ENCODE measurements at places on chromosomes 5 and 9.

DNA sequence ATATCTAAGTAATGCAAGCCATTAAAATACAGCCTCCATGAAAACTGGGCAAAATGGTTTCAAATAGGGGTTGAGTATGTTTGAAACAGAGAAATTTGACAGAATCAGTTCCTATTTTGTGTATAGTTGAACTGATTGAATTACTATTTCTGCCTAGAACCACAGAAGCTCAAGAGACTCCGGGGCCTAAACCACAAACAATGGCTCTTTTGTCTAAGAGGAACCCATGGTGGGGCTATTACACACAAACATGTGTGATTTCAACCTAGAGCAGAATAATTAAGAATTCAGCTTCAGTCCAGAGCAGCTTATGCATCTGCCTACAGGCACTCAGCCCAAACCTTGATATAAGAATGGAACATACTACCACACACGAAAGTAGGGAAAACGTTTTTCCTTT is 171.2 kb upstream of the MPDZ start:
- no peaks in the 10 kb centered on the region for H3K4me1 ChIP-seq
- no peaks in the 10 kb centered on the region for H3K27me3 ChIP-seq
- DNase-seq = no peak
- H3K4me3 ChIP-seq = no peak overlapping the region

DNA sequence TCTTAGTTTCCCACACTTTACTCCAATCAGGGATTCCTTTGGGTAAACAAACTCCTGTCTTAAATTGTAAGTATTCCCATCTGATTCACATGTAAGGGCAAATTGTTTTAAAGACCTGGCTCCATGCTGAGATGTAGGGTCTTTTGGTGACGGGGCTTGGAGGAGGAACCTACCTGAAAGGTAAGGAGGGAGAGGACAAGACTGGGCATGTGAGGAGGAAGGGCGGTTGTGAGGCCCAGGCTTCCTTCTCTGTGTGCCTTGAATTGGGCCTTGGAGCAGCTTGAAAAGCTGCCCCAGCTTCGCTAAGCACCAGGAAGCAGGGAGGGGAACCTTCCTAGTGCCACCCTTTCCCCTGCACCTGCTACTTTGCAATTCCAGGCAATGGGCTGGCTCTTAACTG is 86.8 kb downstream of the C9orf152 start:
- H3K36me3 ChIP-seq = peaks cover 75% of the 10 kb centered on the region
- peak overlapping the region; percentile 75 for H3K27ac ChIP-seq
- H3K4me3 ChIP-seq = no peak overlapping the region
- no peaks in the 10 kb centered on the region for H3K27me3 ChIP-seq
- H3K4me1 ChIP-seq = peaks cover 97% of the 10 kb centered on the region

- no peak overlapping the region for H3K27ac ChIP-seq
- H3K27me3 ChIP-seq = peaks cover 12% of the 10 kb centered on the region
These were observed 105.8 kb downstream of the ROR2 start for GRCh38 chr9:91844190-91844589.

DNA sequence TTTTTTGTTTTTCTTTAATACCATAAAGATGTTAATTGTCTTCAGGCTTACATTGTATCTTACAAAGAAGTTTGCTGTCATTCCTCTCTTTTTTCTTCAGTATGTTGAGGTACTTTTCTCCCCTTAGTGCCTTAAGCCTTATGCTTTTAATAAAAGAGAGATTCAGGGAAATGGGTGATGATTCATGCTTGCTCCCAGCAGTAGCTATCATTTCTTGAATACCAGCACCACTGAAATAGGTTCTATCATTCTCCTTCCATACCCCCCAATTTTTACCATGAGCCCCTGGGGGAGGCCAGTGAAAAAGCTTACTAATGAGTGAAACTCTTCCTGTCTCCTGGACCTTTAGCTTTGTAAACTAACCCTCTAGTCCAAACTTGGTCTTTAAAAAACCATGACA is 165.0 kb downstream of the FBXL7 start:
- no peak overlapping the region for H3K27ac ChIP-seq
- no peaks in the 10 kb centered on the region for H3K36me3 ChIP-seq
- no peaks in the 10 kb centered on the region for H3K4me1 ChIP-seq

DNA sequence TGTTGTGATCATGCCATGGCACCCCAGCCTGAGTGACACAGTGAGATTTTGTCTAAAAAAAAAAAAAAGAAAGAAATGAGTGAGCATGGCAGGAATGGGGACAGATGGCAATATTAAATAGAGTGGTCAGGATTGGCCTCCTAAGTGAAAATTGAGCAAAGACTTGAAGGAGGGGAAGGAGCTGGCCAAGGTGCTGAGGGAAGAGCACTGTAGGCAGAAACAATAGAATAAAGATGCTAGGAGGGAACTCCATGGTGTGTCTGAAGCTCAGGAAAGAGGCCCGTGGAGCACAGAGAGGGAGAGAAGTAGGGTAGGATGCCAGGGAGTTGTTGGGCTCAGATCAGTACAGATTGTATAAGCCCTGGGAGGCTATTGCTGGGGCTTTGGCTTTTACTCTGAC is 64.4 kb upstream of the PCAT7 start:
- no peak for DNase-seq
- H3K36me3 ChIP-seq = no peaks in the 10 kb centered on the region
- no peak overlapping the region for H3K4me3 ChIP-seq
- no peak overlapping the region for H3K27ac ChIP-seq
- H3K27me3 ChIP-seq = no peaks in the 10 kb centered on the region
- no peaks in the 10 kb centered on the region for H3K4me1 ChIP-seq

GRCh38 chr5:159133041-159133741 is 33.5 kb upstream of the EBF1 start:
- no peak overlapping the region for H3K4me3 ChIP-seq
- DNase-seq = peak; percentile 10
- H3K36me3 ChIP-seq = no peaks in the 10 kb centered on the region
- no peaks in the 10 kb centered on the region for H3K4me1 ChIP-seq
- H3K27me3 ChIP-seq = no peaks in the 10 kb centered on the region

DNA sequence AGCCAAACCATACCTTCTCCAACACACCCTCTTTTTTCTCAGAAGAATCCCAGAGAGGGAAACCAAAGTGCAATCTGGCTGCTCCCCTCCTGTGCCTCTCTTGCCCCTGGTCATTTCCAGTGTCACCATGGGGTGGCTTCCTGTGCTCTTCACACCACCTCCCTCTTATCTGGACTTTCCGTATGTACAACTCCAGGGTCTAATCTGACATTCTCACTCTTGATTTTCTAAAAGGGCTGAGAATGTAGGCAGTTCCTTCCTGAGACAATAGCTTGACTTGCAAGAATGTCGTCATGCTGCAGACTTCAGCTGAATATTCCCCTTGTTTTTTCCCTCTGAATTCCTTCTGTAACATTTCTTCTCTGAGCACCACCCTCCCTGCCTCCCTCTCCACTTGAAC is 110.2 kb downstream of the FBXL7 start:
- no peak overlapping the region for H3K27ac ChIP-seq
- DNase-seq = no peak
- H3K4me1 ChIP-seq = no peaks in the 10 kb centered on the region
- no peak overlapping the region for H3K4me3 ChIP-seq
- H3K36me3 ChIP-seq = no peaks in the 10 kb centered on the region

GRCh38 chr9:34746526-34746925 is 36.6 kb upstream of the CCL21 start:
- H3K4me3 ChIP-seq = no peak overlapping the region
- peaks cover 2% of the 10 kb centered on the region for H3K36me3 ChIP-seq
- H3K27ac ChIP-seq = no peak overlapping the region
- no peak for DNase-seq
- no peaks in the 10 kb centered on the region for H3K4me1 ChIP-seq

- peaks cover 17% of the 10 kb centered on the region for H3K27me3 ChIP-seq
- H3K4me3 ChIP-seq = no peak overlapping the region
- no peak overlapping the region for H3K27ac ChIP-seq
- peaks cover 7% of the 10 kb centered on the region for H3K4me1 ChIP-seq
- H3K36me3 ChIP-seq = no peaks in the 10 kb centered on the region
- DNase-seq = no peak
These were observed 87.0 kb upstream of the TNC start for GRCh38 chr9:115204904-115205453.

DNA sequence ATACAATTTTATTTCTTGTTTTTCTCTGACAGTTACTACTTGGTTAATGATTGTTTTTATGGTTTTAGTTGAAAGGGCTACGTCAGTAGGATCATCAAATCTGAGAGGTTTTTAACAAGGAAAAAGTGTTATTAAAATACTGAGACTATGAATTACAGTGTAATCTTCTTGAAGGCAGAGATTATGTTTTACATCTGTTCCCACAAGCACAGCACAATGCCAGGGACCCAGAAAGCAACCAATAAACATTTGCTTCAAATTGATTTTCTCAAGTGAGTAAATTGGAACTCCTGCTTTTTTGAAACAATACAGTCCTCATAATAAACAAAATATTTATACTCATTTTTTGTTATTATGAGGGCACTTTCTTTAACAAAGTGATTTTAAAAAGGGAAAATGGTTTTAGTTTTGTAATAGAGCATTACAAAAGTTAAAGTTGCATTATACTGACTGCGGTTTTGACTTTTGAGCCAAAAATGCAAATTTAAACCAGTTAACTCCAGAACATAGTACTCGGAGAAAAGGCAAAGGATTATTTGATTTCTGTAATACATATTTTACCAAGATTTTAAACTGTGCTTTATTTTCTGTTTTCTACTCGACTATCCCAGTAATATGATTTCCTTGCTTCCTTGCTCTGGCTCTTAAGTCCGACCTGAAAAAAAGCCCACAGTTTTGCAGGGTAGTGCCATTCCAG is 176.9 kb downstream of the GDNF start:
- H3K27ac ChIP-seq = no peak overlapping the region
- peaks cover 10% of the 10 kb centered on the region for H3K4me1 ChIP-seq
- no peak for DNase-seq
- no peak overlapping the region for H3K4me3 ChIP-seq
- H3K27me3 ChIP-seq = no peaks in the 10 kb centered on the region
- peaks cover 8% of the 10 kb centered on the region for H3K36me3 ChIP-seq

GRCh38 chr5:39473156-39473775 is 48.5 kb upstream of the DAB2 start:
- H3K27ac ChIP-seq = no peak overlapping the region
- H3K36me3 ChIP-seq = no peaks in the 10 kb centered on the region
- peaks cover 7% of the 10 kb centered on the region for H3K27me3 ChIP-seq
- DNase-seq = no peak
- H3K4me1 ChIP-seq = peaks cover 5% of the 10 kb centered on the region

GRCh38 chr5:3886524-3887451 is 291.2 kb downstream of the IRX1 start:
- no peak for DNase-seq
- no peaks in the 10 kb centered on the region for H3K36me3 ChIP-seq
- H3K27me3 ChIP-seq = peaks cover 5% of the 10 kb centered on the region
- no peak overlapping the region for H3K27ac ChIP-seq
- H3K4me1 ChIP-seq = peaks cover 4% of the 10 kb centered on the region

DNA sequence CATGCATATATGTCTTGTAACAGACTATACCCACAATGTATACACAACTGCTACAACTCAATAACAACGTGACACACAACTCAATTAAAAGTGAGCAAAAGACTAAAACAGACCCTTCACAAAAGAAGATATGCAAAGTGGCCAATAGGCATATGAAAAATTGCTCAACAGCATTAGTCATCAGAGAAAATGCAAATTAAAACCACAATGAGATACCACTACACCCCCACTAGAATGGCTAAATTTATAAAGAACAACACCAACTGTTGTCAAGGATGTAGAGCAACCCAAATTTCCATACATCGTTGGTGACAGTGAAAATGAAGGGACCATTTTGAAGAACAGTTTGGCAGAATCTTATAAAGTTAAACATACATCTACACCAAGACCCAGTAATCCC is 38.9 kb downstream of the GABRB2 start:
- no peaks in the 10 kb centered on the region for H3K4me1 ChIP-seq
- DNase-seq = no peak
- no peak overlapping the region for H3K4me3 ChIP-seq
- no peaks in the 10 kb centered on the region for H3K27me3 ChIP-seq
- no peaks in the 10 kb centered on the region for H3K36me3 ChIP-seq

GRCh38 chr5:765948-766631 is 18.4 kb downstream of the ZDHHC11B start:
- H3K27me3 ChIP-seq = peaks cover 23% of the 10 kb centered on the region
- no peak overlapping the region for H3K4me3 ChIP-seq
- DNase-seq = no peak
- no peaks in the 10 kb centered on the region for H3K4me1 ChIP-seq
- no peaks in the 10 kb centered on the region for H3K36me3 ChIP-seq

DNA sequence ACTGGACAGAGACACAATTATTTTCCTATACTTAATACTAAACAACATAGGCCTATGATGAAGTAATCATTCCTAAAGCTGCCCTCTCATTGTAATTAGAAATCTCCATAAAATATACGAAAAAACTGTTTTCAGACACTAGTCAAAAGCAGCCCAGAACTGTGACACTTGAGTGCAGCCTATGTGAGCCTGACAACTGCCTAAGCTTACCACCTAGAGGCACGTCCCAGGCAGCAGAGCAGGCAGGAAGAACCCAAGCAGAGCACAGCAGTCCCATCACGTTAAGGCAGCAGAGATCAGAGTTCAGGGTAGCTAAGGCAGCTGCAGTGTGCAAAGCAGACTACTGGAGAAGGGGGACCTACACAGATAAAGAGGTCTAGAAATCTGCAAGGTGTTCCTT is 46.4 kb downstream of the GOLPH3 start:
- H3K27ac ChIP-seq = peak overlapping the region; percentile 7
- DNase-seq = no peak
- H3K4me3 ChIP-seq = no peak overlapping the region

DNA sequence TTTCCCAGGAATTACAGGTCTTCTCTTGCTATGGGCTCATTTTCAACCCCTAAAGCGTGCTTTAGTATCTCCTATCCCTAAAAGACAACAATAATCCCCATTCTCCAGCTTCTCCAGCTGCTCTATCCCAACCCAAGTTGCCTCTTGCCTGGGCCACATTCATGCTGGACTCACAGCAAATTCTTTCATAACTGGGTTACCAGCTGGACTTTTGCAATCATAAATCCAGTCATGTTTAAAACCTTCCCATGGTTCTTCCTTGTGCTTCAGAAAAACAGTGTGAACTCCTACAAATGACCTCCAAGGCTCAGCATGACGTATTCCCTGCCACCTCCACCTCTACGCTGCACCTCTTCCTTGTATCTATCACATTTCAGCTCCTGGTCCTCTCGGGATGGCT is 346.9 kb downstream of the GADD45G start:
- H3K4me3 ChIP-seq = no peak overlapping the region
- no peak for DNase-seq
- no peaks in the 10 kb centered on the region for H3K4me1 ChIP-seq
- no peaks in the 10 kb centered on the region for H3K27me3 ChIP-seq
- no peaks in the 10 kb centered on the region for H3K36me3 ChIP-seq
- no peak overlapping the region for H3K27ac ChIP-seq

- H3K36me3 ChIP-seq = peaks cover 15% of the 10 kb centered on the region
- no peak overlapping the region for H3K27ac ChIP-seq
- DNase-seq = no peak
- peaks cover 5% of the 10 kb centered on the region for H3K27me3 ChIP-seq
- no peak overlapping the region for H3K4me3 ChIP-seq
These were observed 282.6 kb downstream of the ZNF608 start for GRCh38 chr5:124463851-124464250.

- peaks cover 14% of the 10 kb centered on the region for H3K4me1 ChIP-seq
- peak overlapping the region; percentile 47 for H3K27ac ChIP-seq
- H3K36me3 ChIP-seq = peaks cover 74% of the 10 kb centered on the region
- no peak overlapping the region for H3K4me3 ChIP-seq
These were observed 168.3 kb upstream of the OTULINL start for GRCh38 chr5:14413331-14413750.

- H3K27ac ChIP-seq = no peak overlapping the region
- no peaks in the 10 kb centered on the region for H3K36me3 ChIP-seq
- DNase-seq = no peak
- no peaks in the 10 kb centered on the region for H3K4me1 ChIP-seq
These were observed 14.8 kb downstream of the STC2 start for GRCh38 chr5:173313351-173313801.

Data from stimulated activated naive B cell treated with anti-CD40 and anti-IgM and Interleukin-4, amounts not matched to agents 10 μg/mL and 1 μg/mL and 100 μg/mL, for 72 hours (primary cell).